ENCODE measurements at places on chromosomes 7 and 10.

- no peak for DNase-seq
Observed at GRCh38 chr10:71463111-71463510, 66.4 kb downstream of the CDH23 start.

DNA sequence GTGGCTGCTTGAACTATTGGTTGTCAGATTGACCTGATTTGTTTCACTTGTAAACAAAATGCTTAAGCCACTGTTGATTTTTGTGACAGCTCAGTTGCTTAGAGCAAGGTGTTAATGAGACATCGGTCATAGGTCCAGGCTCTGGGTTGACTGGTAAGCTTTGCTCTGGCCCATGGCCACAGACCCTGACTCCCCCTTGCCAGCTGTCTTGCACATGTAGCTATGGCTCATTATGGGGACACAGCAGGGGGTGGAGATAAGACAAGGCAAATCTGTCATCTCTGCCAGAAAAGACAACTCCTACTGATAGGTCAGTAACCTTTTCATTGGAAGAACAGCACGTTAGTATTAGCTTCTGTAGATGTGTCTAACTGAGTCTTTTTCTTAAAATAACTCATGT is 95.3 kb downstream of the KAT6B start:
- DNase-seq = no peak

DNA sequence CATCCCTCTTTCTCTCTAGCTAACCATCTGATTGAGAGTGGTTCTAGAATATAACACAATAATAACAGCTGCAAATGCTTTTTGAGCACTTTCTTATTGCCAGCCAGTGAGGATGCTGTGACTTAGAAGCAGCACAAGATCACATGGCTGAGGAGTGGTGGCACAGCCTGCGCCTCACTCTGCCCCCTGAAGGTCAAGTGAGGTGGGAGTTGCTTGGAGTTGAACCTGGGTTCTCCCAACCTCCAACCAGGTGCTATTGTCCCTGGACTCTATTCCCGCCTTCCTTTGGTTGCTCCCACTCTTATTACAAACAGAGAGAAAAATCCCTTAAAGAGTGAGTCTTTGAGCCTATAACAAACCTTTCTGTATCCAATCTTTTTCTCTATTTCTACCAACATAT is 280.3 kb upstream of the PODXL start:
- no peak for DNase-seq

GRCh38 chr7:2126621-2127020 is 106.1 kb downstream of the MAD1L1 start:
- DNase-seq = no peak

DNA sequence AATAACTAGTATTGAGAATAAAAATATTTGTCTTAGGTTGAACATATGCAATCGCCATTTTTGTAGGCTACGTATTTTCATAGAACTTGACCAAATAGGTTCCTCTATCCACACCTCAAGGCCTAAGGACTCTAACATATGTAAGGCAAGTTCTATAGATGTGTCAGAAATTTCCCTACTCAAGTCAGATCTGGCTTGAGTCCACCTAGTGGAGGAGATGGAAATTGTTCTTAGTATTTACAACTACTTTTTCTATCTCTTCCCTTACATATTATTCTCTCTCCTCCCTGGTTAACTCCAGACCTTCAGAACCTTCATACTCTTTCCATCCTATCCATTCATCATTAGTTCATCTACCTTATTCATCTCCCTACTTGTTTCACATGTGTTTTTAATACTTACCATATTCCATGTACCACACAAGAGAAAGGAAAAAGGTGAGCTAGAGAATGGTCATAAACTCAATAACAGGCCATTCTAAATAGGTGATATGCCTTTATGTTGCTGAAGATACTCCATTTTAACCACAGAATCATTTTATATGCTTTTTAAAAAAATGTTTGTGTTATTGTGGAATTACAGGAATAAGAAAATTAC is 174.5 kb upstream of the HDAC9 start:
- DNase-seq = peak; percentile 1

DNA sequence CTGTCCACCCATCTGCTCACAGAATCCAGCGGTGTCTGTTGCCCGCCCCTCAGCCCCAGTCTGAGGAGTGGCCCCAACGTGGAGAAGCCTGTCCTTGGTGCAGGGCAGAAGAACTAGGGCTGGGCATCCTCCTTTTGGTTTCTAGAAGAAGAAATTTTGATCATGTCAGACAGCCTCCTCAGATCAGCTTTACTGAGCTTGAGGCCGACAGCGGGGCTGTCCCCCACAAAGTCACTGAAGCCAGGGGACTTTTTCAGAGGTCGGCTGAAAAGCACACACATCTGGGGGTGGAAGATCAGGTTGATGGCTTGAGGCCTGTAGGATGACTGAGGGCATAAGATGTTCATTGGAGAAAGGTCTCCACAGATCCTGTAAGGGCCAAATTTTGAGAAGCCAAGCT is 767.9 kb downstream of the GRID1 start:
- no peak for DNase-seq

GRCh38 chr7:100667331-100668068 is 6.0 kb upstream of the GNB2 start:
- no peak for DNase-seq
